ENCODE measurements at places on chromosomes 2 and 18. TPM values are rescaled to one million over a fixed set of nuclear protein-coding genes. Genes with fewer than 3 reads are reported as not detected.

DNA sequence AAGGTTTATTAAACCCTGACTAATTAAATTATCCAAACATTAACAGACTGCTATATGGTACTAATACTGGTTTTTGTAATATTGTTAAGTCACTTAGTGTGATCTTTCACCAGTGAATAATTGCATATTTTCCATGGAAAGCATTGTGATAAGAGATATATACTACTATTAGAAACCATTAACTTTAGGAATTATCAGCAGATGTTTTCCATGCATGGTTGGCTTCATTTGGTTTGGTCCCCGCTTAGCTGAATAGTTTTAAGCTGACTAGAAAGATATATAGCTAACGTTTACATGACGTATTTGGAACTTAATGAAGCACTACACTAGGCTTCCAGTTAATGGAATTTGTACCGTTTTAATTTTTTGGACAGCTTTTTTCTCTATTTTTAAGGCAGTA lies 37.9 kb downstream of the LCLAT1 start:
- no peak for DNase-seq

GRCh38 chr2:46650556-46651001 lies 171.2 kb downstream of the TMEM247 start:
- DNase-seq: peak; percentile 84

DNA sequence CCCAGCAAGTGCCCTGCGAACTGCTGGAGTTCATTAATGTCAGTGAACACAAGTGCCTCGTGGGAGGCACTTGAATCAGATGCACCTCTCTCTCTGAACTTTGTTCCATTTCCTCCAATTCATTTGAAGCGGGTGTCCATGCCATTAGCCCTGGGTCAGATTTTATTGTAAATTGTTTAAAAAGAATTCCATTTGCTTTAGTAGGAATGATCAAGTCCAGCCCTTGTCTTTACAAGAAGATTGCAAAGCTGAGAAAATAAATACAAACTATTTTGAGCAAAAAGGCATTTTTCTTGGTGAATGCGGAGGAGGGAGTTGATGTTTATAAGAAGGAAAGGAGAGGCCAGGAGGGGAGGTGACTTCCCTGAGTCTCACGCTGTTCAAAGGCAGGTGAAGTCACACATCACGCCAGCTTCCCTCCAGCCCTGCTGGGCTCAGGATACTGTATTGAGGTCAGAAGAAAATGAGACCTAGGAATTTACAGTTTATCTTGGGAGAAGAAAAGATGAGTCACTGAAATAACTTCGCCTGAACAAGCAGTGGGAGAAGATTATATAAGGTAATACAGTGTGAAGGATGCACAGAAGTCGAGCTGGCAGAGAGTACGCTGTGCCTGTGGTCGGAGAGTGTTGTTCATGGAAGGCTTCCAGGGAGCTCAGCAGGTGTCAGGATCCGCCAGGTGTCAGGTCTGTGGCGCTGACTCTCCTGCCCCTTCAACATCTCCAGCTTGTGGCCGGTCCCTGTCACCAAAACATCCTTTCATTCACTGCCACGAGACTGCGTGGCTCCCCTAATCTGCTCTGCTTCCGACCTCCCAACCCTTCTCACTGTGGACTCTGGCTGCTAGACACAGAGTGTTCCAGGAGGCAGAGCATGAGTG lies 36.5 kb downstream of the EFR3B start:
- DNase-seq: no peak

GRCh38 chr2:100059638-100060037 lies 82.8 kb downstream of the AFF3 start:
- DNase-seq: no peak

DNA sequence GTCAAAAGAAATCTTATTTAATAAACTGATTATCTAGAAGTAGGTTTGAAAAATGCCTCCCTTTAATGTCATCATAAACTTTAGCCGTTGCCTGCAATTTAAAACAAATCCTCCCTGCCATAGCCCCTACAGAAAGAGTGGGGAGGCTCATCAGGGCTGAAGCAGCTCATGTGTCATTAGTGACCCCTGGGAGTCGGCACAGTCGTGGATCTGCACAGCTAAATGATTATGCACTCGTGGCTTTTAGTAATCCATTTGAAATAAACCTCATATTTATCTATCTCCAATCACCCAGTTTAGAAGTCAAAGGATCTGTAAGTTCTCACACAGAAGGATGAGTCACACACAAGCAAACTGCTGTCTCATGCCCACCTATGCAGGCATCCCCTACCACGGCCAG lies 277.3 kb downstream of the SS18 start:
- DNase-seq: no peak

Gene KLHL41
- total RNA-seq: 1.3 TPM

Gene KYNU
- total RNA-seq: 0.33 TPM

Gene STARD6
- total RNA-seq: not detected

Gene BMP10
- total RNA-seq: not detected
